ENCODE measurements at places on chromosomes 5 and 9.

DNA sequence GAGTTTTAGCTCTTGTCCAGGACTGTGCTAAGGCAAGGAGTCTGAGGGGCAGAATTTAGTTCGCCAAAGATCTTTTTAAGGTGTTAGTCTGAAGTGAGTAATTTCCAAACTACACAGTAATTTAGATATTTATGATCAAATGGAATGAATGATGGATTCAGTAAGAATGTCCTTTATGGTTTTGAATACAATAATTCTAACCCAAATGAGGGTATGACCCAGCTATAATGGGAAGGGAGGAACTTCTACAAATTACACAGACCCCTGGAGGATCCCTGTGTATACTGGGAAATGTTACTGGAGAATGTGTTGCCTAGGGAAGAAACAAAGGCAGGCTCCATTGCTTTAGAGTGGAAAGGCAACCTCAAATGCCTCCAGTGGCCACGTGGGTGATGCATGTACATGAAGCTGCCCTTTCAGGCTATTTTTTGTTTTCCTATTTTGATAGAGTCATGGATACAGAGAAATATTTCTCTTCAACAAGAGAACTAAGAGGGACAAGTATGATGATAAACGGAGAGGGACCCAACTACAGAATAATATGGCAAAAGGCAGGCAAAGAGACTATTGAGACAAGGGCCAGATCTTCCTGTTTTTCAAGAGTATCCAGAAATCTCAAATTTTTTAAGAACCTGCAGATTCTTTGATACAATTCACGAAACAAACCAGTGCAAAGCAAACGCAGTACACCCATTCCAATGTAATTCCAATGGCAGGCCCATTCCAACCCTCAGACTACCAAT is 25.4 kb downstream of the SLC1A3 start:
- DNase-seq: no peak

- peak; percentile 92 for DNase-seq
Observed at GRCh38 chr5:107381189-107381856, 289.4 kb downstream of the EFNA5 start.

DNA sequence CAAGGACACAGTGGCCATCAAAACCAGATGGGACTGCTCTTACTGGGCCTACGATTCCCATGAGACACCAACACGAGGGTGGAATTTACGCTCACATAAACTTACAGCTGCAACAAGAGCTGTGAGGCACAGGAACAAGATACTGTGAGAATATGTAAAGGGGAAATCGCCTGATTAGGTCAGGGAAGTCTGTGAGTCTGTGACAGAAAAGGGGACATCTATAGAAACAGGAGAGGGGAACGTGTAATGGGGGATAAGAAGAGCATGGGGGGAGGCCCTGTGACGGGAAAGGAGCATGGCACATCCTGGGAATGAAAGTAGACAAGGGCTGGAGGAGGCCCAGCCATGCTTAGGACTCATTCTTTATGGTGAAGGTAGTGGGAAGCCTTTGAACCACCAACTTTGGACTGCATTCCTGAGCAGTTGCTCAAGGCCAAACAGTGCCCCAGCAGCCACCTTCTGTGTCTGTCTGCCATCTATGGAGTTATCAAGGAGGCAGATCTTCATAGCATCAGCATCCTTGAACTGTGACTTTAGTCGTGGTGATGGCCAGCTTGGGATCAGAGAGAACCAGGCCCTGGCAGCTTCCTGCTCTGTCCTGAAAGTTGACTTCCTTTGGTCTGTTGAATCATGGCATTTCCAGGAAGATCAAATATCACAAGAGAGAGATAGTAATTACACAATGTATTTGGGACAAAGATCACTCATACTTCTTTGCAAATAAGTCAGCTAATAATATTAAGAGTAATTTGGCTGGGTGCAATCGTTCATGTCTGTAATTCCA is 87.9 kb upstream of the FAM169A start:
- peak; percentile 64 for DNase-seq

DNA sequence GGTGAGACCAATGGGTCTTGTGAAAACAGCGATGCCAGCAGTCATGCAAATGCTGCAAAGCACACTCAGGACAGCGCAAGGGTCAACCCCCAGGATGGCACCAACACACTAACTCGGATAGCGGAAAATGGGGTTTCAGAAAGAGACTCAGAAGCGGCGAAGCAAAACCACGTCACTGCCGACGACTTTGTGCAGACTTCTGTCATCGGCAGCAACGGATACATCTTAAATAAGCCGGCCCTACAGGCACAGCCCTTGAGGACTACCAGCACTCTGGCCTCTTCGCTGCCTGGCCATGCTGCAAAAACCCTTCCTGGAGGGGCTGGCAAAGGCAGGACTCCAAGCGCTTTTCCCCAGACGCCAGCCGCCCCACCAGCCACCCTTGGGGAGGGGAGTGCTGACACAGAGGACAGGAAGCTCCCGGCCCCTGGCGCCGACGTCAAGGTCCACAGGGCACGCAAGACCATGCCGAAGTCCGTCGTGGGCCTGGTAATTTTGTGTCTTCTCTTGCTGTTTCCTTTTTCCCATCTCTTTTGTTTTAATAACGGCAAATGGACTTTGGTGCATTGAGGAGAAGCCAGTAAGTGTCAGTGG is 98.0 kb downstream of the EHMT1 start:
- no peak for DNase-seq

DNA sequence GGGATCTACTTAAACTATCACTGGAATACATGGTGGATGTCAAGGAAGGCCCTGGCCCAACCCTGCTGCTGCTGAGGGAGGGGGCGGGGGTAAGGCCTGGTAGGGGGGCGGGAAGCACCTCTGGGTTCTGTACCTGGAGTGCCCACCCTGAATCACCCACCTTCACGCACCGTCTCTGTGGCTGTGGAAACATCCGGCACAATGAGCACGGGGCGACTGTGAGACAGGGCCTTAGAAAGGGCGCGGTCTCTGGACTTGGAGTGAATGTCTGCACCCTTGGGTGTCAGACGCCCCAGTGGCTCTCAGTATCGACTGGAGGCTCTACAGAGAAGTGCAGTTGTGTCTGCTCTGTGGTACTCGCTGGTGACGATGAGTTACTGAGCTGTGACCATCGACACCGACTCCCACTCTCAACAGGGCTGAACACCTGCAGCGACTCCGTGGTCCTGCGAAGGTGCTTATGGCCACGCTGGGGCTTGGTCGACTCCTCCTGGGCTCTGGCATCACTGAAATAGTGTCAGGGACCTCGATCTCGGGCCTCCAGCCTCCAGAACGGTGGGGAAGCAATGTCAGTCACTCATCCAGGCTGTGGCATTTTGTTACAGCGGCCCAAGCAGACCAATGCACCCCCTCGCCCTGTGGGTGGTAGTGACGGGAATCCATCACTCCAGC is 25.5 kb upstream of the SLC6A19 start:
- DNase-seq: no peak

DNA sequence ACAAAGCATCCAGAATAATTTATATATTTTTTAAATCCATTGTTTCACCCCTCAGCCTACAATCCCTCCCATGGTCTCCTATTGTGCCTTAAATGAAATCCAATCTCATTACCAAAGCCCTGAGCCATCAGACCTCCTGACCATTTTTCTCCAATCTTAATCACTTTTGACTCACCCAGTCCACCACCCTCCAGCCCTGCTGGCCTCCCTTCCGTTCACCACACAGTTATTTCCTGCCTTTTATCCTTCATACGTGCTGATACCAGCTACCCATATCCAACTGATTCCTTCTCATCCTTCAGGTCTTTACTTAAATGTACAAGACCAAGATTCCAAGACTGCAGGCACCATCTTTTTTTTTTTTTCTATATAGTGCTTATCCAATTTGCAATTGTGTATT is 1026.7 kb upstream of the DMAC1 start:
- no peak for DNase-seq

- DNase-seq: peak; percentile 34
Observed at GRCh38 chr9:73155968-73156864, 4.6 kb downstream of the ANXA1 start.

- no peak for DNase-seq
Observed at GRCh38 chr5:38250763-38251448, 7.5 kb upstream of the EGFLAM start.

- DNase-seq: no peak
Observed at GRCh38 chr9:121633119-121633714, 18.2 kb upstream of the DAB2IP start.

DNA sequence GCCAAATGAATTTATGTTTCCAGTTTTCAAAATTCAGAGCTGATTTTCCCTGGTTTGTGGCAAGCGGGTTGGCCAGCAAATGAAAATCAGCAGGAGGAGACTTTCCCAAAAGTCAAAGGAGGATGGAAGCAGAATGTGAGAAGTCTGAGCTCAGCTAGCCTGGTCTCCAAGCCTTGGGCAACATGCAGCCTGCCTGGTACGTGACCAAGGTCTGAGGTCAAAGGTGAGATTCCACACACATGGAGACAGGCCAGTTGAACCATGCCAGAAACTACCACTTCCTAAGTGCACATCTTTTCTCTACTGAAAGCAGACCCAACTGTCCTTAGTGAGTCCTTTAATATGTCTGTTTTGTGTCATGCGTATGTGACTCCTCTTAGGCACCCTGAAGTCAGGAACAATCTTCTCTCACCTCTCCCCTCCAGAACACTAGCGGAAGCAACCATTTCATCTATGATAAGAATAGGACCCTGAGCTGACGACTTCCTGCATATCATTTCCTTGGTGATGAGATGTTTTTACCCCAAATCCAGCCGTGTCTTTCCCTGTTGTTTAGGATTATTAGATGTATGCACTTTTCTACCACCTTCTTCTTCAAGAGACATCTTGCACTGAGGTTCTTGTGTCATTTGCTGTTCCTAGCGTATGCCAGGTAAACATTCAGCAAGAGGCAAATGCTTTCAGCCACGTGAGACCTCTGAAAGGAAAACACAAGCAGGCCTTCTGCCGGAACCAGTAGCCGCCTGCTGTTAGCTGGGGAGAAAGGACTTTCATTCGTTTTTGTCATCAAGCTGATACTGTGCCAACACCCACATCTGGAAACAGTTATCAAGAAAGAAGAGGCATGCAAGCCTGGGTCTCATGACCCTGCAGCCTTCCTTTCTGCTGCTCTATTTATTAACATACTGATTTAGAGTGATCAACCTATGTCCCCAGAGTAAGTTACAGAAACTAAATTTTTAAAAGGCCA is 9.7 kb upstream of the TGFBI start:
- DNase-seq: peak; percentile 98

- DNase-seq: no peak
Observed at GRCh38 chr5:63878788-63879187, 83.5 kb downstream of the HTR1A start.

GRCh38 chr9:96068511-96068910 is 193.0 kb downstream of the ERCC6L2 start:
- no peak for DNase-seq

- no peak for DNase-seq
Observed at GRCh38 chr5:6791031-6791430, 77.8 kb downstream of the TENT4A start.

DNA sequence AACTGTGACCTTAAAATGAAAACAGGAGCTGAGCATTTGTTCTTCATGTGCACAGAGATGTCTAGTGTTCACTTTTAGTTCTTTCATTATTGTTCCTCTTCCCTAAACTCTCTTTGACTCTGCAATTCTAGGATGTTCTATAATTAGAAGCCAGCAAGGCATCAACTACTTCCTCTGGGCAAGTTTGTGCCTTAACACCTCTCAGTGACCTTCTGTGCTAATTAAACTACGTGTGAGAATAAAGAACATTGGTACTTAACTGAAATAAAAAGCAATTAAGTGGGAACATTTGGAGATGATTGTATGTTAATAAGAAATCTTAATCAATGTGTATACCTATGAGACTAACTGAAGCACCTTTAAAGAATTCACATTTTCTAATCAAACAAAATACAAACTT is 242.8 kb downstream of the RASEF start:
- DNase-seq: no peak

DNA sequence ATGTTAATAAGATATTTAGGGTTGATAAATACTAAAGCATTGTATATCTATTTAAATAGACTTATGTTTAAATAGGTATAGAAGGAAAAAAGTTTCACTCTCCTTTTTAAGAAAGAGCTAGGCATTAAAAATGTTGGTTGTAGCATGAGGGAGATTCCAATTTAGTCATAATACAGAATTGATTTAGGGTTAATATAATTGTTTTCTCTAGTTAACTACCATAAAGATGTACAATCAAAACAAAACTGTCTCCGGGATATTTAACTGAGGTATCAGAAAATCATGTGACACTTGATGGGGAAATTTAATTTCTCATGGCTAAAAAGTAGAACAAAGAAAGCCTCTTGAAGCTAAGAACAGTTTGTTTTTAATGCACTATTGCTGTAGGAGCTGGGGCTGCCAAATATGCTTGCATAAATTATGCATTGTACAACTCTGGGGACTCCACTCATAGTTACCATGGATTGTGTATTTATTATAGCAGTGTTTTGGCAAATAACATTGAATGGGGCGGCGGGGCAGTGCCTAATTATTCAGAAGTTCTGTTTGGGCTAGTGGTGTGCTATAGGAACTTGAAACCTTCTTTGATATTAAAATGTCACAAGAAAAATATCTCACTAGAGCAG is 44.2 kb downstream of the SMC2 start:
- no peak for DNase-seq

- DNase-seq: peak; percentile 92
Observed at GRCh38 chr9:38047301-38048251, 21.5 kb downstream of the SHB start.

DNA sequence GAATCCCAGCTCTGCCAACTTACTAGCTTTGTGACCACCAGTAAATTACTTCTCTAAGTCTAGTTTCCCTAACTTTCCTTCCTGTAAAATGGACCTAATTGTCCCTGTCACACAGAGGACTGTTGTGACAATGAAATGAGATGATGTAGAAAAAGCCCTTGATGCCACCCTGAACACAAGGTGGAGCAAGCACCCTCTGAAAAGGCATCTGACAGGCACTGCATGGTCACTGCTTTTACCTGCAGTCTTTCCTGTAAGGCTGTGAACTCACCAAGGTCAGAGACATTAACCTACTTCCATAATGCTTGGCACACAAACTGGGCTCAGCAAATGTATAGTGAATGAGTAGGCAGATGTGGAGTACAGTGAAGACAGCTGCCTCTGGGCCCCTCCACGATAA is 6.1 kb downstream of the SLC31A2 start:
- DNase-seq: no peak

DNA sequence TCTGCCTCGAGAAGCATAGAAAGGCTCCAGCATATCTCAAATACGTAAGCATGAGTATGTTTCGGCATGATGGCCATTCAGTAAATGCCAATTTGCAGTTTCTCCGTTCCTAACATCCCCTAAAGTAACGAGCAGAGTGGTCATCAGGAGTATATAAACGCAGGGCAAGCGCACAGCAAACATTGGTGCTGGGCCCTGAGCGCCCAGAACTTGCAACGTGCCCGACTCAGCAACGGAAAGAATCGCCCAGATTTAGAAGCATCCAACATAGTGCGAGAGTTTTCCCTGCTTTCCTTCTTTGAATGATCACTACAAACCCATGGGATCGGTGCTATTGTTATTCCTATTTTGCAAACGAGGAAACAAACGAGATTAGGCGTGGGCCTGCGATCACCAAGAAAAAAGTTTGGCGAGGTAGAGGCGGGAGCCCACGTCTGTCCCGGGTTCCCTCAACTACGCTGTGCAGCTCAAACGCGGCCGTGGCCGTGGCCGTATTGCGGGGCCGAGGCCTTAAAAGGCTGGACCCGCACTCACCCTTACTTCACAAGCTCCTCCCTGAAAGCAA is 505 bp downstream of the RPS14 start:
- DNase-seq: peak; percentile 26

- peak; percentile 100 for DNase-seq
Observed at GRCh38 chr5:59079622-59080620, 497.0 kb downstream of the RAB3C start.
